CD4-positive, alpha-beta T cell treated with Interleukin-10 for 1 hour (primary cell): ENCODE measurements at places on chromosomes 16 and 17.

GRCh38 chr17:76868176-76868668 lies at the start of gene MGAT5B:
TSS of gene MGAT5B (plus strand) at chr17:76868404. CDS start at chr17:76869030, 626 bp downstream.
- peak; percentile 75 for DNase-seq

- no peak for DNase-seq
These were observed 5.9 kb downstream of the TRPV1 start for GRCh38 chr17:3603119-3603869.

DNA sequence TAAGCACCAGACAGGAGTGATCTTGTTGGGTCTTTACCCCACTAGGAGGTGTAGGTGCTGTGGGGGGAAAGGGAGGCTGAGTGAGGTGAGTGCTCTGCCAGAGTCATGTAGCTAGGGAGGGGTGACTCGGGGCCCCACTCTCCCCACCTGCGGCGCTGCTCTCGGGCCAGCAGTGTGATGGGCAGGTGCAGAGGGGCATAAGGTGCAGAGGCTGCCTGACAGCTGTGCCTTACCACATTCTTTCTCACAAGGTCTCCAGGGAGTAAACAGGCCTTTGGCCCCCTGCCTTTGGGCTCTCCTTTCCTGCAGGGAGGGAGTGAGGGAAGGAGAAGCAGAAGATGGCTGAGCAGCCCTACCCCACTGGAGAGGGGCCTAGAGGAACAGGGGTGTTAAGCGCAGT lies 4.5 kb upstream of the CNP start:
- no peak for DNase-seq

GRCh38 chr16:87028481-87029320 lies 288.5 kb downstream of the C16orf95 start:
- no peak for DNase-seq

- no peak for DNase-seq
These were observed 14.4 kb upstream of the TIMP2 start for GRCh38 chr17:78939615-78940014.

GRCh38 chr17:8151120-8151640 lies 1.0 kb downstream of the PER1 start:
- peak; percentile 94 for DNase-seq

DNA sequence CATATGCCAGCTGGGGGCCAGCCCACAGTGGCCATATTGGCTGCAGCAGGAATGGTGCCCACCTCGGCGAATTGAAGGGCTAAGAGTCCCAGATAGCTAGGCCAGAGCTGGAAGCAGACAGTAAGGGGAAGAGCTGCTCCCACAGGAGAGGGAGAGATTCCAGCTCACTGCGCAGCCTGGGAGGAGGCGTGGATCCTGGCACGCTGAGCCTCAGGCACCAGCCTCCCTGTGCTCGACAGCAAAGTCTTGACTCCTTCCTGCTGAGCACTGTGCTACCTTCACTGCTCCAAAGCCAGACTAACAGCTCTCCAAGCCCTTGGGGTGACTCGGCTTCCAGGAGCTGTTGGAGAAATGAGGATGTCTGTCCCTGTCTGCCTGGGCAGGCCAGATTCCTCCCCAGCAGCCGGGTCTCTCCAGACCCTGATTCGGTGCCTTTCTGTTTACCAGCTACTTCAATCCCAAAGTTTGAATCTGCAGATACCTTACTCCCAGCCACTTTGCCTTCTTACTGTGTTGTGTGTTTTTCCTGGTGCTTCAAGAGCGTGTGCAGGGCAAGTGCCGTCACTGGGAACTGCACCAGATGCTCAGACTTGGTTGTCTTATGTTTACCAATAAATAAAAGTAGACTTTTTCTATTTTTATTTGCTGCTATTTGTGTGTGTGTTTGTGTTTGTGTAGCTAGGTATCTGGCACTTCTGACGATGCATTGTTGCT lies 9.1 kb downstream of the CBX2 start:
- DNase-seq: no peak

DNA sequence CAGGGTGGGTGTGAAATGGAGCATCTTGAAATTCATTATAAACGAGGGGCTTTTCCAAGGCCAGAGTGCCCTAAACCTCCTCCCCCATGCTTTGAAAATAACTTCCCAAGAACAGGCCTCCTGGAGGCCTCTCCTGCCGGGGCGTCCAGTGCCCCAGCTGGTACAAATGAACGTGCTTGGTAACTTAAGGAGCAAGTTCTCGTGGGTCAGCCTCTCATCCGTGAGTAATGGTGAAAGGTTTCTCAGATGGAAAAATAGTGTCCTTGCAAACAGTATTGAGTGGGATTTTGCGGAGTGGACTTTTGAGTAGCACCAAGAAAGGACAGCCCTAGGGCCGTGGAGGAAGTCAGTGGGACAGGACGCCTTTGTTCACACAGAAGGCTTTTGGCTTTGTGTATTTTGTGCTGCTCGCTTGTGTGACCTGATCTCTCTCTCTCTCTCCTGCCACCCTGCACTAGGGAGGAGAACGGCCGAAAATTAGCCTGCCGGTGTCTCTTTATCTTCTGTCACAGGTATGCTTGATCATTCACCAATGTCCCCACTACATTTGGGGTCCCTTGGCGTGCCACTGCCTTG lies 34.6 kb downstream of the CLEC16A start:
- DNase-seq: no peak

DNA sequence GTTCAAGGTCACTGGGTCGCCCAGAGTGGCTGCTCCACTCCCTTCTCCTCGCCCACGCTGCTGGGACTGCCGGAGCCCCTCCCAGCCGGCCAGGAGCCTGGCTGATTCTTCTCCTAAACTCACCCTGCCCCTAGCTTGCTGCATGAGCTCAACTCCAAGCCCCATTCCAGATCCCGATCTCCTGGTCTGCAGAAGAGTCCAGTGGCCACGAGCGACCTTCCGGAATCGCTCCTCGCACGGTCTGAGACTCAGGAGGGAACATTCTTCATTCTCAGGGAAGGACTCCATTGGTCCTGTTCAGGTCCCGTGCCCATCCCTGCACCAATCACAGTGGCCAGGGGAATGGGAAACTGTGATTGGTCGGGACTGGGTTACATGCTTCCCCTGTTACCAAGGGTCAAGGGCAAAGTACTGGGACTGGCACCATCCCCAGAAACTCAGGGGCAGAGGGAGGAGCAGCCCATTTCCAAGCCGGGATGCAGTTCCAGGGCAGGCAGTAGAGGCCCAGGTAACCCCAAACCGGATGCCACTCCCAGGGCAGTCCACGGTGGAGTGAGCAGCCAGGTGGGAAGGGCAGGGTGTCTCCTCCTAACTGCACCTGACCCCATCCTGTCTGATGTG lies 24.5 kb upstream of the CIBAR2 start:
- no peak for DNase-seq

DNA sequence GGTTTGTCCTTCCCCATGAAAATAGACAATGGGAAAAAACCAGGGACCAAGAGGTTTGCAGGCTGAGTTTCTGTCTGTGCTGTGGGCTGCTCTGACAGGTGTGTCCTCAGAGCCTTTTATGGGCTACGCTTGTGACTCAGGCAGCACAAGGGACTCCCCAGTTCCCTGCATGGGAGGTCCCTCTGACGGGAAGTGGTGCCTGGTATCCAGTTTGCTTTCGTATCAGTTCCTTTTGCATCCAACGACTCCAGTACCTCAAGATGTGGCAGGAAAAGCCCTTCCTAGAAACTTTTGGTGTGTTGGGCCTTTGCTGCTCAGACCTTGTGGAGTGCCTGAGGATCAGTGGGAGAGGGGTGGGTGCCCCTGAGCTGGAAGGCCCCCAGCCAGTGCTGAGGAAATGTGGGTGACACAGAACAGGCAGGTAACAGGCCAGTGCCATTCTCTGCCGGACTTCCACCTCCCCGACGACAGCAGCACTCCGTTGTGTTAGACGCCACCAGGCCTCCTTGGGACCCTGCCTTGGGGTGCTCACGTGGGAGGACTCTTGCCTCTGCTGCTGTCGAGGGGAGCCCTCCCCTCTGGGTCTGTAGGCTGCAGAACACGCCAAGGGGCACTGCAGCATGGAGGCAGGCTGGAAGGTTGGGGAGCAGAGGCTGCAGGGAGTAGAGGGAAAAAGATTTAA lies 38.4 kb upstream of the IRF8 start:
- peak; percentile 14 for DNase-seq

- DNase-seq: no peak
These were observed 651.8 kb upstream of the GOT2 start for GRCh38 chr16:59385959-59386358.

DNA sequence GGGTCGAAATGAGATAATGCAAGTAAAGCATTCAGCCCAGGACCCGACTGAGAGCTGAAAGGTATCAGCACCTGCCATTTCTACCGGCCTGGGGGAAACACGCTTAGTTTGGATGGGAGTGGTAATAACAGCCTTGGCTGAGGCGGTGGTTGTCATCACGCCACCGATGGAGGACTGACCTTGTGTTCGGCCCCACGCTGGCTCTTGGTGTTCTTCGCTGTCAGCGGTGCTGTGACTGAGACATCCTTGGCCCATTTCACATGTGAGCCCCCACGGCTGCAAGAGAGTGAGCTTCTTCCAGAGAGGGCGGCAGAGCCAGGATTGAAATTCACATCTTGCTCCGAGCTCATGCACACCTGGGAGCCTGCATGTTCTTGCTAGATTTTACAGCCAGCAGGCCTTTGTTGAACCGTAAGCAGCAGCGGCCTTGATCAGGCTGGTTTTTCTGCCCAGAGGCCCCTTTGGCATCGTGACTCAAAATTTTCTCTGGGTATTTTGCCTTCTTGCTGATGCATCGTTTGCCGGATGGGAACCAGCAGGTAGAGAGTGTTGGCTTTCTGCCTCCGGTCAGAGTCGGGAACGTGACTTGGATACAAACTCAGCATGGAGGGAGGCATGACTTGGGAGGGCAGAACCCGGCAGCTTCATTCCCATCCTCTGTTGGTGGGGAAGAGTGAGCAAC lies 341.5 kb downstream of the SNX29 start:
- DNase-seq: no peak

DNA sequence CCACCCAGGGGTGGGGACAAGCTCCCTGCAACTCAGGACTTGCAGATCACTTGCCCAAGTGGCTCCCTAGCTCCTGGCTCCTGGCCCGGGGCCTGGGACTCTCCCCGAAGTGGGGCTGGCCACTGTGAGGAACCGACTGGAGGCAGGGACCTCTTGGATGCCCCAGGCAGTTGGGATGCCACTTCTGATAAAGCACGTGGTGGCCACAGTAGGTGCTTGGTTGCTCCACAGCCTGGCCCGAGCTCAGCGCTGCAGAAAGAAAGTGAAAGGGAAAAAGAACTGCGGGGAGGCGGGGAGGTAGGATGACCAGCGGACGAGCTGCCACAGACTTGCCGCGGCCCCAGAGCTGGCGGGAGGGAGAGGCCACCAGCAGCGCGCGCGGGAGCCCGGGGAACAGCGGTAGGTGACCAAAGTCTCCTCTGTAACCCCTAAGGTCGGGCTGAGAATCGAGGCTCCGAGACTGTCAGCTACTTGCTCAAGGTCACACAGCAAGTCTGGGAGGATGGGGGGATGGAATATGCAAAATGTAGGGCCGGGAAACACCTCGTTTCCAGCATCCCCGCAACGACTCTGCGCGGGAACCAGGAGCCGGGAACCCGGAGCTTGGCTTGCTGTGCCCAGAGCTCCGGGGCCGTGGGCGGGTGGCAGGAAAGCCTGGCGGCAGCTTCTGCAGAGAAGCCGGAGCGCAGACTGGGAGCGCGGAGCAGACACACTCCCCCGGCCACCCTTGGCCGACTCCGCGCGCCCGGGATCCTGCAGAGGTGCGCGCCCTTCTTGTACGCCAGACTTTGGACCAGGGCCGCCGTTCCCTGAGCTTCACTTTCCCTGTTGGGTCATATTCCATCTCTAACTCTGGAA lies 1.9 kb downstream of the CIITA start:
- DNase-seq: peak; percentile 32

DNA sequence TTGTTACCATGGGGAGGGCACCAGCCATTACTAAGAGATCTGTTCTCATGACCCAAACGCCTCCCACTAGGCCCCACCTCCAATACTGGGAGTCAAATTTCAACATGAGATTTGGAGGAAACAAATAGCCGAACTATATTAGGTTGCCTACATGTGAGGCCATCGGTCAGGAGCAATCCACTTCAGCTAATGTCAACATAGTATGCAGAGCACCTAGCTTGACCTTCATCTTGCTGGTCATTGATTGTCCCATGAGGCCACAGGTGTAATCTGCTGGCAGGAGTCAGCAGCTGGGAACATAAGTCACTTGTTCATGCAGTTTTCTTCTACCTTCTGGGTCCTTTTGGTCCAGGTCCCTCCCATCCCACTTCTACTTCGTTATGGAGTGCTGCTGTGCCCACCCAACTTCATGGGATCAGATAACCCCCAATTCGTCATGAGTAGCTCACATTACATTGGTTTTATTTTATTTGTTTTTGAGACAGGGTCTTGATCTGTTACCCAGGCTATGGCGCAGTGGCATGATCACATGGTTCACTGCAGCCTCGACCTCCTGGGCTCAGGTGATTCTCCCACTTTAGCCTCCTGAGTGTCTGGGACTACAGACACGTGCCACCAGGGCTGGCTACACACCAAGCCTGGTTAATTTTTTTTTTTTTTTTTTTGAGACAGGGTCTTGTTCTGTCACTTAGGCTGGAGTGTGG lies 5.9 kb upstream of the KPNA2 start:
- DNase-seq: no peak

DNA sequence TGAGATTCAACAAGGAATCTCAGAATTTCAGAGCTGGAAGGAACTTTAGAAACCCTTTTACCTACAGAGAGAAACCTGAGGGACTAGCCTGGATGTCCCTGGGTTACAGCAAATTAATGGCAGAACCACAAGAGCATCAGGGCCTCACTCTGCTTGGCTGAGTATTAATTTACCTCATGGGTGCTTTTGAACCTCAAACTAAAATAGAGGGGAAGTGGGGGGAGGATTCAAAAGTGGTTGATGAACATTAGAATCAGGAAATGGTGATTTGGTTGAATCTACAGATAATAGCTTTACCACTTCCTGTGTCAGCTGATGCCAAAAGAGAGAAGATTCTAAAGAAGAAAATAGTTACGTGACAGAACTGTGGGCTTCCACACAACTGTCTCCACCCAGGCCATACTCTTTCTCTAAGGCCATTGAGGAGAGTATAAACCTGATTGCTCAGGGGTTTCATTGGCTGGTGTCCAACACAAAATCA lies 11.3 kb upstream of the SKAP1 start:
- peak; percentile 86 for DNase-seq

DNA sequence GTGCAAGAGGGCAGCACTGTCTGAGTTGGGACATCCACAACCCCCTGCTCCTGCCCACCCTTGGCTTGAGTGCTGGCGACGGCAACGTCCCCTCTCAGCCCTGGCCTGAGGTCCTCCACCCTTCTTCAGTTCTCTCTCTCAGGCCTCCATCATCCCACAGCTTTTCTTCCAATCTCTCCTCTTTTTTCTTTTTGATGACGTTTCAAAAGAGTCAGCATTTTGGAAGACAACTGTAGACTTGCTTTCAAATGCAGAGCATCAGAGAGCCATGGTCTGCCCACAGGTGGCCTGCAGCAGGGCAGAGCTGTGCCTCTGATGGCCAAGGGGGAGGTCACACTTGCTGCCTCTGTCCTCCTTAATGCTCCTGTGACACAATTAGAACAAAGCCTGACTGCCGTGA lies 775.4 kb downstream of the KCNJ18 start:
- no peak for DNase-seq
